ENCODE measurements at places on chromosomes 1 and 21.

DNA sequence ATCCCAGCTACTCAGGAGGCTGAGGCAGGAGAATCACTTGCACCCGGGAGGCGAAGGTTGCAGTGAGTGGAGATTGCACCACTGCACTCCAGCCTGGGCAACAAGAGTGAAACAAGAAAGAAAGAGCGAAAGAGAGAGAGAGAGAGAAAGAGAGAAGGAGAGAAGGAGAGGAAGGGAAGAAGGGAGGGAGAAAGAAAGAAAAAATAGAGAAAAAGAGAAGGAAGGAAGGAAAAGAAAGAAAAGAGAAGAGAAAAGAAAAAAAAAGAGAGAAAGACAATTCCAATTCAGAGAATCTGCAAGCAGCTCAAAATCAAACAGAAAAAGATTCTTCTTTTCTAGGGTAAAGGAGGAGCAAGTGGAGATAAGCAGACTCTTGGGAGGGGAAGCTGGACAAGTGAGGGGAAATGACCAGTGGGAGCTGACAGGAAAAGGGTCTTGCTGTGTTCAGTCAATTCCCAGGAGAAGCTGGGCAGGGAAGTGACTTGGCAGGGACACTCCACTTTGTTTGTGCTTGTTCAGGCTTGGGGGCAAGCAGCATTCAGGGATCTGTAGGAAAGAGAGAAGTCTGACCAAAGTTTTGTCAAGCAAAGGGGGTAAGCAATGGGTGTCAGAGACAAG lies 3.6 kb upstream of the CAPN2 start:
- DNase-seq = no peak

GRCh38 chr1:212532469-212533147 lies 76.0 kb upstream of the ATF3 start:
- no peak for DNase-seq

- no peak for DNase-seq
These were observed 54.9 kb upstream of the IGSF21 start for GRCh38 chr1:18052671-18053070.

DNA sequence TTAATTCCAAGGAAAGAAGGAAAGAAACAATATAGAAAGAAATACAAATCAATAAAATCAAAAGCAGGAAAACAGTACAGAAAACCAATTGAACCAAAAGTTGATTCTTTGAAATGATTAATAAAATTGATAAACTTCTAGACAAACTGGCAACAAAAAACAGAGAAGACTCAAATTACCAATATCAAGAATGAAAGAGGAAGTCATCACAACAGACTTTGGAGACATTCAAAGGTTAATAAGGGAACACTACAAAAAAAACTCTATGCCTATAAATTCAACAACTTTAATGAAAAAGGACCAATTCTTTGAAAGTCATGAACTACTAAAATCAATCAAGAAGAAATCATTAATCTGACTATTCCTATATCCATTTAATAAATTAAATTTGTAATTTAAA lies 329.3 kb upstream of the NR5A2 start:
- no peak for DNase-seq

DNA sequence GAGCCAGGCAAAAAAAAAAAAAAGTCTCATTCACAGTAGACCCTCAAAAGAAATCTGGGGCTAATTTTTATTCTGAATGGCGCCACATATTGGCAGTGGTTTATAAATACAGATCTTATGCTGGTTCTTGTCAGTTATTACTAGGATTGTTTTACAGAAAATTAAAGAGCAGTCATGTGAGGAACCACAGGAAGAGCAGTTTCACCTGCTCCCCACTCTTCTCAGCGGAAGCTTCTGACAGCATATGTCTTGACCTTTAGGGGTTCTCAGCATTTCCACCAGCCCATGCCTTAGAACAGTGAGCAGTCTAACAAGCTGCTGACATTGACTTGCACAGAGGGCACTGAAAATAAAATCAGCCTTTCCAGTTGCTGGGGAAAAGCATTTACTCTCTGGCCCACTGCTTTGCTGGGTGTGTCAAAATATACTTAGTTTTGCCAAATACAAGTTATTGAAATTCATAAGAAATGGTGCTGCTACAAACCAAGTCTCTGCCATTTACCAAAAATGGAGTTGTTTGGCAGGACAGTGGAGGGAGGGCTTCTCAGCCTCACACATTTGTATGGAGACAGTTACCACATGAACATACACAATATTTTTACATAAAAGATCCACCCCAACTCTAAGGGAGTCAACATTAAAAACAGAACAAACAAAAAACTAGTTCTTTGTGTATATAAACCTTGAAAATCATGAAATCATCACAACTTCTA lies 144.2 kb downstream of the SYT2 start:
- no peak for DNase-seq

DNA sequence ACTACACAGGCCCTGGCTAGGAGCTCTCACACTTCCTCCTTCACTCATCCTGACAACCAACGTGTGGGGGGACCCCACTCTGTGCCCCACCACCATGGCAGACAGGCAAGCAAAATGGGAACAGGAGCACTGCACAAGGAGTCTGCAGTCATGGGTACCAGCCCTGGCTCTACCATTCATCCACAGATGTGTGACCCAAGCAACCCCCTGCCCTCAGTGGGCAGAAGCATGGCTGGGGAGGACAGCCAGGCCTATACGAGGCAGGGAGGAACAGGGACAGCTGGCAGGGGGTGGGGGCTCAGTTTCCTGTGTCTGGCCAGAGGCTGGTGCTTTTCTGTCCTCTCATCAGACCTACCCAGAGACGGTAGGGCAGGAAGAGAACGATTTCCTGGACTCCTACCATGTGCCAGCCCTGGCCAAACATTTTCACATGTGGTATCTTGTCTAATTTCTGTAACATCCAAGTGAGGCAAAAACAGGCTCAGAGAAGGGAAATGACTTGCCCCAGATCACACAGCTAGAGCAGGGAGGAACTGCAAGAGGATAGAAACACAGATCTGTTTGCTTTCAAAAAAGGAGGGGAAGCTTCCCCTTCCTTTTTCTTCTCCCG lies 178.0 kb downstream of the HIVEP3 start:
- DNase-seq = no peak

GRCh38 chr1:51558375-51558924 lies 39.4 kb upstream of the EPS15 start:
- no peak for DNase-seq

DNA sequence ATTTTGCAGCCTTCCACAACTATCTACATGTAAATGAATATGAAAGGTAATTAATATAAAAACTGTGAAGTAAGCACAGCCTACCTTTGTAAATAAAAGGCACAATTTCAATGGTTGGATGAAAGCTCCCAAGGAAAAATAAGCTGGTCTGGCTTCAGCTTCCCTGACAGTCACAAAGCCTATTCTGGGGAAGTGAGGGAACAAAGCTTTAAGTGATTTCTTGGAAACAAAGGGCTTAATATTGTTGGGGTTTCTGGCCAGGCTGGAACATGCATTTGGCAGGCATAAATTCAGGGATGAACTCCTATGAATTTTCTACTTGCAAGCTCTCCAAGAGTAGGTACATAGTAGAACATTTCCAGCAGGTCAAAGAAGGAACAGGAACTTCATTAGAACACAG lies 17.3 kb downstream of the BCAS2 start:
- DNase-seq = no peak

- no peak for DNase-seq
These were observed 31.4 kb upstream of the PROX1 start for GRCh38 chr1:213956295-213956770.

GRCh38 chr21:36322083-36322424 lies 2.1 kb downstream of the MORC3 start:
- DNase-seq = no peak

DNA sequence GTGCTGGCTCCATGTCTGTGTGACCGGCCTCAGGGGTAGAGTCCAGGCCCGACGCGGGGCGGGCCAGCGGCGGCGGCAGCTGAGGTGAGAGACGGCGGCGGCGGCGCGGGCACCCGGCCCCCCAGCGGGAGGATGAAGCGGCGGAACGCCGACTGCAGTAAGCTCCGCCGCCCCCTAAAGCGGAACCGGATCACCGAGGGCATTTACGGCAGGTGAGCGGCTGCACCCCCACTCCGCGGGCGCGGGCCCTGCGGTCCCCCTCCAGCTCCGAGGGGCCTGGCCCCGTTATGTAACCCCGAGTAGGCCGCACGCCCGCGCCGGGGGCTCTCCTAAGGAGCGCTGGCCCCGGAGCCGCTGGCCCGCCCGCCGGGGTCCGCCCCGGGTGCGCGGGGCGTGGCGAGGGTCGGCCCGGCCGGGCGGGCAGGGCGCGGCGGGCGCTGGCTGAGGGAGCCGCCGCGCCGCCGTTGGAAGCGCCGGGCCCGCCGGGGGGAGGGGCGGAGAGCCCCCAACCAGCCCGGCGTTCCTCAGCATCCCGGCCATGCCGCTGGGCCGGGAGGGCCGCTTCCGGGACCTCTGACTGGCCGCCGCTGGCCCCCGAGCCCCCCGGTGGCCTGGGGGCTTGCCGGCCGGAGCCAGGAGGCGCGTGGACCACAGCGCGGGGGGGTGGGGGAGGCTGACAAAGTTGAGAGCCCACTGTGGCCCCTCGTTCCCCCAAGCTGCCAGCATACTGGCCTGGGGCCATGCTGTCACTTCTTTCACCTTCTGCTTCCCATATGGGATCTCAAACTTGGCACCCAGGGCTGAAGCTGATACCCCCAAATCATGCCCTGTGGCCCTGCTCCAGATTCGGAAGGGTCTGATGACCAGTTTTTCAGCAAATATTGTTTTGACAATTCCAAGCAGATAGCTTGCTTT lies 527 bp downstream of the MACO1 start:
- no peak for DNase-seq

DNA sequence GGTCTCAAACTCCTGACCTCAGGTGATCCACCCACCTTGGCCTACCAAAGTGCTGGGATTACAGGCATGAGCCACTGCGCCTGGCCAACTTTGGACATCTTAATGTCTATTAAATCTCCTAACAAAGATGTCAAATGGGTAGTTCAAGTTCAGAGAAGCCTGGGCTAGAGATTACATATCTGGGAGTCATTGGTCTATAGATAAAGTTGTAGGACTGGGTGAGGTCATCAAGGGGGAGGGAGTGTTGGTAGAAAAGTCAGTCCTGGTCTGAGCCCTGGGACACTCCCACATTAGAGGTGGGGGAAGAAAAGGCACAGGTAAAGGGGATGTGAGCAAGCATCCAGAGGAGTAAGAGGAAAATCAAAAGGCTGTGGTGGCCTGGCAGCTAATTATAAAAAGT lies 6.6 kb downstream of the UBIAD1 start:
- no peak for DNase-seq

GRCh38 chr1:218817071-218817470 lies 356.6 kb upstream of the LYPLAL1 start:
- DNase-seq = no peak

- no peak for DNase-seq
These were observed 424 bp upstream of the PCNX2 start for GRCh38 chr1:233295975-233296322.

- no peak for DNase-seq
These were observed 10.8 kb downstream of the GPR3 start for GRCh38 chr1:27403065-27403726.

- no peak for DNase-seq
These were observed 85.3 kb downstream of the PLXNA2 start for GRCh38 chr1:208158640-208159554.

GRCh38 chr1:48036710-48037355 lies 39.6 kb upstream of the TRABD2B start:
- no peak for DNase-seq

DNA sequence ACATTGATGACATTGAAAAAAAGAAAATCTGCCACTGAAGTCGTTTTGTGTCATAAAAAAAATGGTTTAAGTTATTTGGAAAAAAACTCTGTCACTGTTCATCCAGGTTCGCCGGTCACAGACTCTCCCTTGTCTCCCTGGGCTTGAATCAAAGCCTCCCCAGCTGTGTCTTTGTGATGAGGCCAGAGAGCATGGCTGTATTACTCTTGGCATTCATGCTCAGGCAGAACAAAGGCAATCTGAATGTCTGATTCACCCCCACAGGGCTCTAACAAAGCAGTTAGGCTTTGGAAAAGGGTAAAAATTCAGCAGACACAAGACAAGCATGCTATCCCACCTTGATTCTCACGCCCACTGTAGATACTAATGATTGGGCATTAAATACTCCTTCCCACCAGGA lies 304.3 kb upstream of the PLD5 start:
- no peak for DNase-seq

GRCh38 chr1:35714921-35715567 lies 3.6 kb downstream of the C1orf216 start:
- DNase-seq = no peak

DNA sequence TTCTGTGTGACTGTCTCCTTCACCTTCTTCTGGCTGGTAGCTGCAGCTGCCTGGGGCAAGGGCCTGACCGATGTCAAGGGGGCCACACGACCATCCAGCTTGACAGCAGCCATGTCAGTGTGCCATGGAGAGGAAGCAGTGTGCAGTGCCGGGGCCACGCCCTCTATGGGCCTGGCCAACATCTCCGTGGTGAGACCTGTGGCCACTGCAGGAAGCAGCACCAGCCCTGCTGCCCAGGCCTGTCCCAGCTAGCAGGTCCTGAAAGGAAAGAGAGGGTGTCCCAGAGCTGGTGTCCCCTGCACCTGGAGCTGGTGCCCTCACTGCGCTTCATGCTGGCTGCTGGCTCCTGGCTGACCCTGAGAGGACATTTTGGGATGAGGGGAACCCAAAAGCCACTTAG lies 5.9 kb upstream of the ATXN7L2 start:
- no peak for DNase-seq

DNA sequence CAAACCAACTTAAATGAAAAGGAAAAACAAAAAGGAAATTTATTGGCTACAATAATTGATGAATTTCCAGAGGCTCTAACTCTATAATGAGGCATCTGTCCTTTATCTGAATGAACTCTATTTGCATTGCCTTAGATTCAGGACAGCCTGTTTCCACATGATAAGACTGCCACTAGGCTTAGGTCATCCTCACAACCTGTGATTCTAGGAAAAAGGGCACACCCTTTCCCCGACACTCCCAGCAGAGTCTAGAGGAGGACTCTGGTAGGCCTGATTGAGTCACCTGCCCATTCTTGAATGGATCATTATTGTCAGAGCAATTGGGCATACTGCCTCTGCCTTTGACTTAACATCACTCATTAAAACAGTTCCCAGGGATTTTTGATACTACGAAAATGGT lies 262.8 kb downstream of the TPR start:
- no peak for DNase-seq

- no peak for DNase-seq
These were observed 26.2 kb downstream of the TFF3 start for GRCh38 chr21:42288962-42289361.

DNA sequence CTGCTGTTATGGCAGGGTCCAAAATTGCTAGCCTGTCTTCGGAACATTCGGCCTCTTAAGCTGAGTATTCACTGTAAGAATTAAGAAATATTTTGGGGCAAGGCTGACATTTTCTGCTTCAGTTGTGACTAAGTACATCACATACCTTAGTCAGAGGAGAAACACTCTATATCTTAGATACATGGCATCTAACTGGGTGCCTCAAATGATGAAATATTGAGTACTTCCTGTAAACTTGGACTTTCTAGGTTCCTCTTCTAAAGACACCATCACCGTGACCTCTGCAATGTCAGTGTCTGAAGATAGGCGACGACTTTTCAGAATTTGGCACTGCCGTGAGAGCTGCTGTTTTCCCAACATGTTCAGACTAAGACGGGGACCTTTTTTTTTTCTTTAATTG lies 65.6 kb downstream of the PCBP3 start:
- no peak for DNase-seq

GRCh38 chr1:115874904-115875303 lies 34.0 kb upstream of the NHLH2 start:
- no peak for DNase-seq

- DNase-seq = no peak
These were observed 18.4 kb upstream of the IFNLR1 start for GRCh38 chr1:24205345-24206082.

All from neural crest cell (in vitro differentiated cells).